CD8-positive, alpha-beta memory T cell (primary cell): ENCODE measurements at places on chromosomes 5 and 9. TPM values are rescaled to one million over a fixed set of nuclear protein-coding genes. Genes with fewer than 3 reads are reported as not detected.

The TSSK1B gene
- not detected for total RNA-seq

The CDH9 gene
- total RNA-seq, result not detected

The TLX3 gene
- not detected for total RNA-seq

The C5orf63 gene
- total RNA-seq, result 11.9 TPM

The GRXCR2 gene
- not detected for total RNA-seq

The FAM78A gene
- total RNA-seq, result 44.4 TPM

The ACSL6 gene
- 22.7 TPM for total RNA-seq

The GARIN3 gene
- total RNA-seq, result 0.29 TPM

The LCN15 gene
- not detected for total RNA-seq

The INSL6 gene
- not detected for total RNA-seq

The THBS4 gene
- 0.98 TPM for total RNA-seq

The FGF10 gene
- not detected for total RNA-seq

DNA sequence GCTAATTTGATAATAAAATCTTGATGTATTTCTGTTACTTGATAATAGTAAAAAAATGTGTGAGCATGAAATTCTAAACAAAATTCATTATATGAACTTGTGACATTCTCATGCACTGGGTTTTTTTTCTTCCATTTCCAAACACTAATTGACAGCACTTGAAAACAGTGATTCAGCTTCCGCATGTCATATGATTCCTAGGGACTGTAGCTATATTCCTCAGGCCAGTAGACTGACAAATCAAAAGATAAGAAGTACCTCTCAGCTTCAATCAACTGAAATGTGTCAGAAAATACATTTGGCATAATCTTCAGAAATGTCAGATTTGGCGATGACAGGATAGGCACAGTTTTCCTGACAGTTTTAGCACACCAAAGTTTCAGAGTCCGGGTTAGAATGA, 52.5 kb downstream of the EFNA5 start:
- no peak overlapping the region for H3K4me3 ChIP-seq
- H3K27ac ChIP-seq, result no peak overlapping the region
- no peak for DNase-seq

DNA sequence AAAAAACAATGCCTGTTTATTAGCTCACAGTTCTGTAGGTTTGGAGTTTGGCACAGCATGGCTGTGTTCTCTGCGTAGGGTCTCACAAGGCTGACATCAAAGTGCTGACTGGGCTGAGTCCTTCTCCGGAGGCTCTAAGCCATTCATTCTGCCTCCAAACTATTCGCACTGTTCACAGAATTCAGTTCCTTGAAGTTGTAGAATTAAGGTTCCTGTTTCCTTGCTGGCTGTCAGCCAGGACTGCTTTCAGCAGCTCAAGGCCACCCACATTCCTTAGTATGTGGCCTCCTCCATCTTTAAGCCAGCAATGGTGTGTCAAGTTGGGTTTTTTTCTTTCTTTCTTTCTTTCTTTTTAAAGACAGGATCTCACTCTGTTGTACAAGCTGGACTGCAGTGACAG, 161.9 kb downstream of the CDH6 start:
- DNase-seq, result no peak
- no peaks in the 10 kb centered on the region for H3K36me3 ChIP-seq
- no peaks in the 10 kb centered on the region for H3K27me3 ChIP-seq
- H3K4me3 ChIP-seq, result no peak overlapping the region

GRCh38 chr9:81844131-81844567, 84.1 kb upstream of the SPATA31D4 start:
- no peaks in the 10 kb centered on the region for H3K27me3 ChIP-seq
- H3K4me3 ChIP-seq, result no peak overlapping the region
- H3K4me1 ChIP-seq, result no peaks in the 10 kb centered on the region
- H3K36me3 ChIP-seq, result no peaks in the 10 kb centered on the region

DNA sequence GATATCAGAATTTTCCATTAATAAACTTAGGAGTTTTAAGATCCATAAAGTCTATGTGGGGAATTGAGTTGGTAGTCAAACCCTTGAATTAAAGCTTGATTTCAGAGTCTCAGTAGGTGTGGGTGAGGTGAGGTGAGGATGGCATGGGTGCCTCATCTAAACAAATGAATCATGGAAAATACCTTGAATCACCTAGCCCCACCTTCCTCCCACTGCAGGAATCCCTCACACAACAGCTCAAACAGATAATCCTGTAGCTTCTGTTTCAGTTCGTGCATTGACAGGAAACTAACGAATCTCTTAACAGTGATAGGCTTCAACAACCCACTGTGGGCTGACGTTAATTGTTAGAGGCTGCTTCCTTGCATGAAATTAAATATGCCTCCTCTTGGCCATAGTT, 185.0 kb downstream of the SREK1 start:
- no peak for DNase-seq
- H3K4me1 ChIP-seq, result no peaks in the 10 kb centered on the region
- no peak overlapping the region for H3K4me3 ChIP-seq
- H3K27me3 ChIP-seq, result no peaks in the 10 kb centered on the region
- H3K36me3 ChIP-seq, result no peaks in the 10 kb centered on the region

- no peak overlapping the region for H3K27ac ChIP-seq
- no peaks in the 10 kb centered on the region for H3K36me3 ChIP-seq
- no peak overlapping the region for H3K4me3 ChIP-seq
- no peaks in the 10 kb centered on the region for H3K27me3 ChIP-seq
Observed at GRCh38 chr5:95986937-95987520, 25.4 kb upstream of the ELL2 start.

GRCh38 chr5:167167191-167167795, 1124.2 kb upstream of the WWC1 start:
- DNase-seq, result no peak
- no peaks in the 10 kb centered on the region for H3K27me3 ChIP-seq
- H3K27ac ChIP-seq, result no peak overlapping the region
- no peak overlapping the region for H3K4me3 ChIP-seq

GRCh38 chr9:101706261-101706798, 32.1 kb downstream of the GRIN3A start:
- H3K36me3 ChIP-seq, result no peaks in the 10 kb centered on the region
- H3K4me1 ChIP-seq, result peaks cover 4% of the 10 kb centered on the region
- H3K4me3 ChIP-seq, result no peak overlapping the region

DNA sequence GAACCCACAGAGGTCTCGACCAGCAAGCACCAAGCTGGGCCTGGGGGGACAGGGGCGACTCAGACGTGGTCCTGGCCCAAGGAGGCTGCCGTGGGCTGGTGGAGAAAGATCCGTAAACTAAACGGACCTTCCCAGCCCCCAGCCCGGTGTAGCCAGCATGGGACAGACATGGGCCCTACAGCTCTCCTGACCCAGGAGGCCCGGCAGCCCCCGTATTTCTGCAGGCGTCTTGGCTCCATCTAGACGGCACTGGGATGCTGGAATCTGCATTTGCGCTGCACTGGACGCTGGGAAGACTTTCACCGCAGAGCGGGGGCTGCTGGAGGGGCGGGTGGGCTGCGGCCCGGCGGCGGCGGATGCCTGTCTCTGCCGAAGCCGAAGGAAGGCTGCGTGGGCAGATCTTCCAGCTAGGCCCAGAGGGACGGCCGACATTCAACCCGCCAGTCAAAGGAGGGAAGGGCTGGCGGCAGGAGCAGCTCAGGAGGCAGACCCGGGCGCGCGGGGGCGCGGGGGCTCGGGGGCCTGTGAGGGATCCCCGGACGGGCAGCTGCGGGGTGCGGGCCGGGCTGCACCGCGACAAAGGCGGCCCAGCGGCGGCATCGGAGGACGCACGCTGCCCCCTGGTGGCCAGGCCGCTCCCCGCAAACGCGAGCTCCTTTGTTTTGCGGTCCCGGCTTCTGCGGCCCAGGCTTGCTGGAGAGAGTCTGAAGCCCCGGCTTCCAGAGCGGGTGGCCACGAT, 266.2 kb downstream of the NSG2 start:
- H3K4me3 ChIP-seq, result no peak overlapping the region
- no peaks in the 10 kb centered on the region for H3K27me3 ChIP-seq
- no peaks in the 10 kb centered on the region for H3K4me1 ChIP-seq
- H3K27ac ChIP-seq, result no peak overlapping the region

GRCh38 chr5:1322036-1322900, 22.6 kb downstream of the CLPTM1L start:
- peak; percentile 25 for DNase-seq
- H3K4me1 ChIP-seq, result peaks cover 3% of the 10 kb centered on the region
- H3K27me3 ChIP-seq, result no peaks in the 10 kb centered on the region
- H3K4me3 ChIP-seq, result no peak overlapping the region

- H3K27me3 ChIP-seq, result no peaks in the 10 kb centered on the region
- DNase-seq, result no peak
- H3K4me1 ChIP-seq, result no peaks in the 10 kb centered on the region
- H3K36me3 ChIP-seq, result no peaks in the 10 kb centered on the region
- no peak overlapping the region for H3K27ac ChIP-seq
Observed at GRCh38 chr5:143074414-143074996, 304.3 kb downstream of the ARHGAP26 start.

- no peaks in the 10 kb centered on the region for H3K27me3 ChIP-seq
- no peak overlapping the region for H3K27ac ChIP-seq
- H3K4me1 ChIP-seq, result peaks cover 5% of the 10 kb centered on the region
Observed at GRCh38 chr9:113238202-113238858, 17.0 kb downstream of the SLC31A1 start.

GRCh38 chr9:22049411-22049810, 40.3 kb upstream of the CDKN2B start:
- no peaks in the 10 kb centered on the region for H3K36me3 ChIP-seq
- no peak overlapping the region for H3K4me3 ChIP-seq
- no peaks in the 10 kb centered on the region for H3K27me3 ChIP-seq
- DNase-seq, result no peak
- no peak overlapping the region for H3K27ac ChIP-seq
- peaks cover 32% of the 10 kb centered on the region for H3K4me1 ChIP-seq

DNA sequence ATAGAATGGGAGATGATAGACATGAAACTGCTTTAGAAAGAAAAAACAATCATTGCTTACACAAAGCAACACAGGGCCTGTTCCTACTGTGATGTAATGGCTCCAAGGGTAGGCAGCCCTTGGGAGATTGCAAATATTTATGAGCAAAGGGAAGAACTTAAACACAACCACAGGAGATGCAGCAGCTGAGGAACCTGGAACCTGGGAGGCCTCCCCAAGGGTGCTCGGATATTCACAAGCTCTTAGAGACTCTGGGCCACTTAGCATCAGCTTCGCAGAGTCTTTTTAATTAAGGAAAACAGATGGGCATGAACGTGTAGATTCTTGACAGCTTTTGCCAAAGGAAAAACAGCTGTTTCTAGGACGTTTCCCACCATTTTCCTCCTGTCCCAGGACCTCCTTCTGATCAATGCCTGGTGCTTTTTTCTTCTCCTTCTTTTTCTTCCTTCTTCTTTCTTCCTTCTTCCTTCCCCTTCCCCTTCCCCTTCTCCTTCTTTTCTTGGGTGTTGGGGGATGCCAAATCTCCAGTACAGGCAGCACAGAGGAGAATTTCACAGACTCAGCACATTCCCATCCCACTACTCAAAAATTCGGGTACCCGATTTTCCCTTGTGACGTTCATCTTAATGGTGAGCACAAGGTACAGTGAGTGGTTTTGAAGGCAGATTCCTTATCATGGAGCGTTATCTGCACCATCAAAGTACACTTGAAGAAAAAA, 28.1 kb upstream of the TCF7 start:
- H3K27ac ChIP-seq, result no peak overlapping the region
- H3K27me3 ChIP-seq, result no peaks in the 10 kb centered on the region
- peaks cover 88% of the 10 kb centered on the region for H3K4me1 ChIP-seq
- H3K4me3 ChIP-seq, result peak overlapping the region; percentile 26
- H3K36me3 ChIP-seq, result no peaks in the 10 kb centered on the region

GRCh38 chr5:114952876-114953275, 216.8 kb downstream of the TRIM36 start:
- no peak overlapping the region for H3K4me3 ChIP-seq
- H3K27ac ChIP-seq, result no peak overlapping the region
- DNase-seq, result no peak
- no peaks in the 10 kb centered on the region for H3K27me3 ChIP-seq

DNA sequence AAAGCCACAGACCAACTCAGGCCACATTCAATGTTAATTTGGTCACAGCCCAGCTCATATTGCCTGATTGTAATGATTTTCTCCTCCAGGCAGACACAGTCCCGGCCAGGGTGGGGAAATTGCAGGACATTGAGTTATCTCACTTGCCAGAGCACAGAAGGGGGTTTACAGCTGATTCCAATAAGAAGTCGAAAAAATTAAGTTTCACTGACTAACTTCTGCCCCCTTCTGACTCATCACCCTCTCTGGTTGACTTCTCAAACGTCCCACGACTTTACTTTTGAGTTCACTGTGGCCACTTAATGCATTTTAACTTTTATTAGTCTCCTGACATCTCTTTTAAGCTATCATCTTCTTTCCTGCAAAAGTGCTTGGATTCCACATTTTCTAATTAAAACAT, 321.4 kb upstream of the WWC1 start:
- no peak overlapping the region for H3K4me3 ChIP-seq
- no peaks in the 10 kb centered on the region for H3K36me3 ChIP-seq
- DNase-seq, result no peak
- no peak overlapping the region for H3K27ac ChIP-seq

- H3K36me3 ChIP-seq, result no peaks in the 10 kb centered on the region
- no peaks in the 10 kb centered on the region for H3K4me1 ChIP-seq
- DNase-seq, result no peak
- H3K4me3 ChIP-seq, result no peak overlapping the region
Observed at GRCh38 chr9:114472765-114473446, 32.4 kb downstream of the WHRN start.

DNA sequence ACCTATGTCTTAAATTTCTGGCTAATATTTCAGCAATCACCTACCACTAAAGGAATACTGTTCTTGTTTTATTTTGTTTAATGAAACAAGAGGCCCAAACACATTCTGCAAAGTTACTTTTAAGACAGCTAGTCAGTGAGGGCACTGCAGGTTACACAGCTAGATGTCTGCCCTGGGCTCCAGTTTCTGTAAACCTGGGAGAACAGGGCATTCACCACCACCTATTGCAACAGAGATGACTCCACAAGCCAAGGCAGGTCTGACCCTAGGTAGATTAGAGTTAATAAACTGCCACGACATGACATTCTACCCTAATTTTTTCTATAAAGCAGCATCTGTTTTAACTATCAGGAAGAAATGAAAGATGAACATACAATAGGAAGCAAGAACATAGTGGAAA, 90.8 kb downstream of the SLF1 start:
- no peak overlapping the region for H3K27ac ChIP-seq
- H3K27me3 ChIP-seq, result no peaks in the 10 kb centered on the region
- no peak for DNase-seq
- H3K4me1 ChIP-seq, result no peaks in the 10 kb centered on the region
- H3K4me3 ChIP-seq, result no peak overlapping the region
- H3K36me3 ChIP-seq, result peaks cover 6% of the 10 kb centered on the region

- H3K4me1 ChIP-seq, result no peaks in the 10 kb centered on the region
- no peak overlapping the region for H3K4me3 ChIP-seq
- H3K27me3 ChIP-seq, result no peaks in the 10 kb centered on the region
- H3K36me3 ChIP-seq, result no peaks in the 10 kb centered on the region
- no peak for DNase-seq
Observed at GRCh38 chr5:98042521-98042920, 730.9 kb upstream of the RGMB start.

GRCh38 chr9:68949271-68950000, 64.5 kb downstream of the PRKACG start:
- H3K4me1 ChIP-seq, result no peaks in the 10 kb centered on the region
- no peaks in the 10 kb centered on the region for H3K27me3 ChIP-seq
- H3K27ac ChIP-seq, result no peak overlapping the region
- DNase-seq, result peak; percentile 10
- H3K4me3 ChIP-seq, result no peak overlapping the region
- H3K36me3 ChIP-seq, result no peaks in the 10 kb centered on the region

- H3K4me1 ChIP-seq, result no peaks in the 10 kb centered on the region
- no peaks in the 10 kb centered on the region for H3K36me3 ChIP-seq
- H3K27me3 ChIP-seq, result no peaks in the 10 kb centered on the region
- no peak for DNase-seq
- H3K4me3 ChIP-seq, result no peak overlapping the region
Observed at GRCh38 chr5:145858959-145859358, 13.9 kb downstream of the GRXCR2 start.
